8988T (cell line): ENCODE measurements at places on chromosomes 12 and 14.

GRCh38 chr12:2857576-2857975 is 737 bp upstream of the TEX52 start:
- no peak for DNase-seq

DNA sequence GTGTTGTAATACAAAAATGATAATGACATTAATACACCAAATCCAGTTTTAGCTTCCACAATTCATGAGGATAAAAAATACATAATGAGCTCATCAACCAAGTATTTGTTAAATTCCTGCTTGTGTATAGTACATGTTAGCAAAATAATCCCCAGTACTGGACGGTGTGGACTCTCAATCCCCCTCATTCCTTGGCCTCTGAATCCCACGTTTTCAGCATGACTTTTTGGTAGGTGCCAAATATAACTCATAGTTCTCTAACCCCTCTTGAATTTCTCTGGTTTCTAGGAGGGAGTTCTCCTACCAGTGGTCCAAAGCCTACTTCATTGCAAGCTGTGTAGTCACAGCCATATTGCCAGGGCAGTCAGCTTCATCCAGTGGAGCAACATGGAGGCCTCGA is 41.4 kb upstream of the EPS8 start:
- no peak for DNase-seq

DNA sequence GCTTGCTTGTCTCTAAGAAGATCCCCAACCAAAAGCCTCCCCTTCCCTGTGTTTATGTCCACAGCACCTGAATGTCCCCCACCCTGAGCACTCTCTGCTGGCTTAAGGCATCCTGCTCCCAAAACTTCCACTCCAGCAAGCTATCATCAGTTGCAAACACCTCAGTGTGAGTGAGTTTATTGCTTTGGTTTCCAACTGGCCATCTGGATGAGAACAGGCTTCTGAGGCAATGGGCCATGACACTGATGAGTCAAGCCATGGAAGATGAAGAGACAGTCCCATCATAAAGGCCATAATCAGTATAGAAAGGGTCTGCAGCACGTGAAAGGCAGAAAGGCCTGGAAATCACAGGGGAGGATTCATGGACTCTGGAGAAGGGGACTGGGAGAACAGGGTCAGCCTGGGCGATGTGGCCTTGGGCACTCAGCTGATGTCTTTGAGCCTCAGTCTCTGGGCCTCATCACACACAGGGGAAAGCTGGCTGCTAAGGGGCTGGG is 12.8 kb downstream of the CMKLR1 start:
- DNase-seq: no peak

- DNase-seq: no peak
These were observed 33.4 kb downstream of the ANO4 start for GRCh38 chr12:100827901-100828520.

GRCh38 chr14:95183532-95184412 is 26.4 kb upstream of the DICER1 start:
- no peak for DNase-seq

- no peak for DNase-seq
These were observed 118.3 kb downstream of the SLC38A6 start for GRCh38 chr14:61099216-61099835.

DNA sequence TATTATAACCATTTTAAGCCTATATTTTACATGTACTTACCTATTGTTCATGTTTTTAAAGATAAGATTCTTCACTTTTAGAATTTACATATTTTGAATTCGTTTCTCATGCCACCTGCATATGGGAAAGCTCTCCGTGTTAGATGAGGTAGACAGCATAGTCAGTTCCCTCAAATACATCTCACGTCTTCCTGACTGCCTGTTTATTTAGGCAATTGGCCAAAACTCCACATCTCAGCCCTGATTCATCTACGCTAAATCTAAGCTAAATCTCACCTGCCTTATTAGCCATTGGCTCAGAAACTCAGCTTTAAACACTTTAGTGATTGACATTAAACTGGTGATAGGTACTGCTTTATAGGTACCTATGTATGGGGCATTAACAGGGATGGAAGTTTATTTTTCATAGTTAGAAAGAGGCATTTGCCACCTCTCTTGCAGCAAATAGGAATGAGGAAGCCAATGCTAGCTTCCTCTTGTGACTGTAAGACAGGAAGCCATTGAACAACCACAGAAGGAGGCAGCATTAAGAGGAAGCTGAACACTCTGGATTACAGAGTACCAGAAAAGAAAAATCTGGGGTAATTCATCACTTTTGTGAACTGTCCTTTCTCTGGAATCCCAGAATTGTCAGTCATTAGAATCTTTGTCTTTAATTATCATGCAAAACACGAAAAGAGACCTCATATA is 111.9 kb downstream of the LRFN5 start:
- DNase-seq: no peak

DNA sequence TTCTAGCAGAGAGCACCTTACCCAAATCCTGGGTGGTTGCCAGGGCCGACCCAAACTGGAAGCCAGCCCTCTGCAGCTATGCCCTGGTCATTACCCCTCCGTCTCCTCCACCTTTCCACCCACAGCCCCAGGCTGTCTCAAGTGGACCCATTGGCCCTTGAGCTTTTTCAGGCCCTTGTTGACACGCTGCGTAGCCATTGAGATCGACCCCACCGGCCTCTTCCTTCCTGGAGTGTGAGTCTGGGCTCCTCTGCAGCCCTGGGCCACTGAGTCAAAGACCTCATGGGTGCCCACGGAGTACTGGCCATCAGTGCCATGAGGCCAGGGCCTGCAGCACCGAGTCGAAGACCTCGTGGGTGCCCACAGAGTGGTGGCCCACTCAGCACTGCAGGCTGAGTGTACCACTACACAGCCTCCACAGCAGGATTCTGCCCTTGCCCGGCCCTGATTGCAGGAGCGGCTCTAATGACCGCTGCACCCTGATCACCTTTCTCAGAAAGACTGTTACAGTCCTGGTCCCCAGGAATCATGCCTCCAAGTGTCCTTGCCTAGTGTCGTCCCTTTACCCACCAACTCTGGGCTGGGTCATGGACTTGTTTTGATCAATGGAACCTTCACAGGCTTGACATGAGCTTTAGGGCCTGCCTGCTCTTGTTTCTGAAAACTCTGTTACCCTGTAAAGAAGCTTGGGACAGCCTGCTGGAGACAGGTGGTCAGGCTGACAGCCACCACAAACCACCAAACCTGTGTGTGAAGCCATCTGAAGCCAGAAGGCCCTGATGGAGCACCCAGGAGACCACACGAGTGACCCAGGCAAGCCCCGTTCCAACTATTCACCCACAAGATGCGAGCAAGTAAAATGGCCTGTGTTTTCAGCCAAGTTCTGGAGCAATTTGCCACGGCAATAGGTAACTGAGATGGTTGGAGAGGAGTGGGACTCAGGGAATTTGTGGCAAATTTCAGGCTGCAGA is 39.6 kb upstream of the TRAF3 start:
- DNase-seq: no peak

DNA sequence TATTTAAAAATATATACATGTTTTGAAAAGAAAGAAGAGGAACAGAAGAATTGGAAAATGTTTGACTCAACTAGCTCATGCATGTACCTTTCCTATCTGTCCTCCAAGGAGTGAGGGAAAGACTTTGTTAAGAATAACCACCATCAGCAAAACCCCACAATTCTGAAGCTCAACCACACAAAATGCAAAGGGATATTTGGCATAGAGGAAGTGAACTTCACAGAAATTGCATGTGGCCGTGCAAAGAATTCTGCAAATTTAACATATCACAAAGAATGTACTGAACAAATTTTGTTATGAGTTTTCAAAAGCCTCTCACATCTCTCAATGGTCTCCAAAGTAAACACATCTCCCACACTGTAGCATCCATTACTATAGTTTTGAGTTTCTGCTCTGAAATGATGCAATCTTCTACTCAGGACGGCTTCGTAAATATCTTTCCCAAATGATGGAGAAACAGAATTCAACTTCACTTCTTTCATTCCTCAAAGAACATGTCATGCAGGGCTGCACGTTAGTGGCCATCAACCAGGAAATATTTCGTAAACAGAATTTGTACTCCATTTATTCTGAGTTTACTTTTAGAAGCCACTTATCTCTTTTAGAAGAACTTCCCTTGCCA is 17.6 kb downstream of the DUSP6 start:
- DNase-seq: no peak

- no peak for DNase-seq
These were observed 916.5 kb downstream of the TMEM121 start for GRCh38 chr14:106442857-106443256.

DNA sequence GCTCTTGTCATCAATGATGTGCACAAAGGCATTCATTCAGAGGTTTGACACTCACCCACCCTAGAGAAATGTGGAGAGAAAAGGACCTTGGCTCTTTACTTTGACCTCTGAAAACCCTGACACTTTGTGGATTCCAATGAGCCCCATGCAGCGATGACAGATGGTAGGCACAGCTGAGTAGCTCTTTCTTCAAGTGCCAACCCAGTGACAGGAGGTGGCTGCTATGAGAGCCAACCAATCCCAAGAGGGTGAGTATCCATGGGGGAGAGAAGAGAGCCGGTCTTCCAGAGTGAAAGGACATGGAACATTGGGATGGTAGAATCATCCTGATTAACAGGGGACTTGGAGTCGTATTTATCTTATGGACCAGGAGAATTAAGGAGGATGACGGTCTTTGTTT is 17.8 kb downstream of the SLC8A3 start:
- DNase-seq: no peak

DNA sequence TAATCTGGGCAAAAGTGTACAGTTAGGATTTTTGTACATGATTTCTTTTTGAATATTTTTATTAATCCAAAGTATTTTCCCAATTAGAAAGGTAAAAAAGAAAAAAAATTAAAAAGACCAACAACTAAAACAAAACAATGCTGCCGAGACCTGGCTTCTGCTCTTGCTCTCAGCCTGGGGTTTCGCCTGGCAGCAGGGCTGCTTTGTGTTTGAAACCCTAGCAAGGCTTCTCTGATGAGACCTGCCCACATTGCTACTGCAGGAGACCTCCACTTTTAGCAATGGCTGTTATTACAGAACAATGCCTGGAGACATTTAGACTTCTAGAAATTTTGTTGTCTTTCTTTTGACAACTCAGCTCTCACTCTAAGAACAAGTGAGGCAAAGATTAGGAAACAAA is 1153.0 kb upstream of the TMEM132C start:
- no peak for DNase-seq

DNA sequence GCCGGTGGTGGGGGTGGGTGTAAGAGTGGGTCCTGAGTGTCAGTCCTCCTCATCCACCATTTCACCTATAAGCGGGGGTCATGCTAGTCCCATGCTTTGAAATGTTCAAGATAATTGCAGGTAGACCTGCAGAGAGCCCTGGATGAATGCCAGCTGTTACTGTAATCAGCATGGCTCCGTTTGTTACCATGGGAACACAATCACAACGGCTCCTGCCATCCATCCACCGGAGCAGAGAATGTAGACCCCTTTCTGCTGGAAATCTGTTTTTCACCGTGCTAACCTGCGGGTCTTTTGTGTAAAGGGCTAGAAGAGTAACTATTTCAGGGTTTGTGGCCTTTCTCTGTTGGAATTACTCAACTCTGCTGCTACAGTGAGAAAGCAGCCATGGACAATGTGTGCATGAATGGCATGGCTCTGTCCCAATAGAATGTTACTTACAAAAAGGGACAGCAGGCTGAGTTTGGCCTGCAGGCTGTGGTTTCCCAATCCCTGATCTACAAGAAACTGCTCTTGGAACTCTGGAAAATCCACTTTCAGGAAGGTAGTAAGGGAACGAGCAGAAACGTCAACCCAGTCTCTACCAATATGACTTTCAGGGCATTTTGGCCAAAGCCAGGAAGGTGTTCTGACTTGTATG is 36.1 kb downstream of the KCTD10 start:
- DNase-seq: no peak

DNA sequence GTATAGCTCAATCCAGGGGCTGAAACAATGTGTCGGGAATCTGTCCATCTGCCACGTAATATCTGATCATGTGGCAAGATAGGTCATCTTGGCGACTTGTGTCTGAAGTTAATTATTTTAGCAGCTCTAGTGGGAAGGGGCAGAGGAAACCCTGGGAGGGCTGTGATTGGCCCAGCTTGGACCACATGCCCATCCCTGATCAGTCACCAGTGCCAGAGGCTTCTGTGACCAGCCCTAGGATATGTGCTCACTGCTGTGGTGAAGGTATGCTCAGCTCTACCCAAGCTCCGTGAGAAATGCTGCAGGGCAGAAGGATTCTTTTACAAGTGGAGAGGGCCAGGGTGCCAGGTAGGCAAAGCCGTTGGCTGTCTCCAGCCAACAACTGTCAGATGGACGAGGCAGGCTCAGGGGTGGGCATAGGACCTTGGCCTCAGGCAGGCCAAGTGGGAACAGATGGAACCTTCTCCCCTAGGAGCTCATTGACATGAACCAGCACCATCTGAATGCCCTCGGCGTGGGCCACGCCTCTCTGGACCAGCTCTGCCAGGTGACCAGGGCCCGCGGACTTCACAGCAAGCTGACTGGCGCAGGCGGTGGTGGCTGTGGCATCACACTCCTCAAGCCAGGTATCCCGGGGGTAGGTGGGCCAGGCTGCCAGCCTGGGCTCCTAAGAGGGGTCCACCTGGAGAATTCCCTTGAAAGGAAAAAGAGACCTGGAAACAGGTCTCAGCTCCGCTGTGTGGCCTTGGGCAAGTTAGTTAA is 21.1 kb downstream of the MVK start:
- no peak for DNase-seq

- no peak for DNase-seq
These were observed 35.6 kb downstream of the DUSP6 start for GRCh38 chr12:89316705-89317139.

- no peak for DNase-seq
These were observed 465.3 kb upstream of the RGS6 start for GRCh38 chr14:71466946-71467345.

GRCh38 chr12:66071549-66071948 is 59.0 kb downstream of the LLPH start:
- DNase-seq: no peak

- no peak for DNase-seq
These were observed 25.0 kb upstream of the COCH start for GRCh38 chr14:30849354-30849753.

DNA sequence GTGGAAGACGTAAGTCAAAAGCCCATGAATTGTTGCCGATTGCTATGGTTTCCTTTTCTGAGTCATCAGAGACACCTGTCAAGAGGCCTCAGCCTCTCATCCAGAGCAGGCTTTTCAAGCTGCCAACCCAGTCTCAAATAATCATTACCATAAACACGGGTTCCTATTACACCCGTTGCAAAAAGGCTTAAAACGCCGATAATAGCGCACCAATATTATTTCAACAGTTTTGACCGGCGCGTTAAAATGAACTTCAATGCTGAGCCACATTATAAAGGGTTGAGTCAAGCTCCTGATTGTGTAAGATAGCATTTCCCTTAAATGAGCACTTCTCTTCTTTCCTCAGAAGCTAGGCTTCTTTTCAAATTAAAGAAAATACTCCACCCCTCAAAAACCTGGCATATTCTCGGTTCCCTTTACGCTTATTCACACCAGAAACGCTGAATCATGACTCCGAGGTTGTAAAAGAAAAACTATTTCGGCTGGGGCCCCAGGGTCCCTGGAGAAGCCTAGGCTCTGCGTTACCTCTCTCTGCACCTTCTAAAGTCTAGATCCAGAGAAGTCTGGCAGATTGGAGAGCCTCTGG is 1.4 kb downstream of the TMTC1 start:
- DNase-seq: no peak

DNA sequence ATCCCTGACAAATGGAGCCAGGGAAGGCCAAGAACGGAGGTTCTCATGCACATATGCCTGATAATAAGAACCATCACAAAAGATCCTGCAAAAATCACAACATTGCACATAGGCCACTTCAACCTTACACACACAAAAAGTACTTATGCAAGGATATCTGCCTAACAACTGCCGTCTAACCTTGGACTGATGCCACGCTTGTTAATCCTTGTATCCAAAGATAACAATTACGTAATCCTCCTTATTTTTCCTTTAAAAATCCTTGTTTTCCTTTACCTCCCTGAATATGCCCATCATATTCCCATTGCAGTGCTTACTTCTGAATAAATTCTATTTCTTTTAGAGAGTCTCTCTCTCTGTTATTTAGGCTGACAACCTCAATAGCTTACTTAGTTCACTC is 59.5 kb downstream of the TMEM116 start:
- no peak for DNase-seq
